K562 (cell line): ENCODE measurements at places on chromosomes 1 and 21. TPM values are rescaled to one million over a fixed set of nuclear protein-coding genes. Genes with fewer than 3 reads are reported as not detected.

- DNase-seq, result no peak
Observed at GRCh38 chr1:248844526-248844925, 6.5 kb downstream of the ZNF672 start.

GRCh38 chr1:235867903-235868469 is 1.3 kb upstream of the LYST start:
- no peak for DNase-seq

DNA sequence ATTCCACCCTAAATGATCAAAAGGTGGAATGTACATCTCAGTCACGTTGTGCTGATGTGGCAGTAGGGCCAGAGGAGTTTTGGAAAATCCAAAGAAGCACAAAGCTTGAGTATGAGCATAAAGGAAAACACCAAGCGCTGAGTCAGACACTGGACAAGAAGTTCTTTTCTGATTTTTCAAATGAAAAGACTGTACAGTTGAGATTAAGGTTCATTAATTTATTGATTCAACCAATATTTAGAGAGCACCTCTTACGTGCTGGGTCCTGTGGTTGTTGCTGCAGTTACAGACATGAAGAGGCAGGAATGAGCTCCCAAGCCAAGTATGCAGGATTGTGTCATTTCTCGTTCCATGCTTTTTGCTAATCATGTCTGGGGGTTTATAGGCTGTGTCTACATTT is 28.9 kb upstream of the APP start:
- no peak for DNase-seq

DNA sequence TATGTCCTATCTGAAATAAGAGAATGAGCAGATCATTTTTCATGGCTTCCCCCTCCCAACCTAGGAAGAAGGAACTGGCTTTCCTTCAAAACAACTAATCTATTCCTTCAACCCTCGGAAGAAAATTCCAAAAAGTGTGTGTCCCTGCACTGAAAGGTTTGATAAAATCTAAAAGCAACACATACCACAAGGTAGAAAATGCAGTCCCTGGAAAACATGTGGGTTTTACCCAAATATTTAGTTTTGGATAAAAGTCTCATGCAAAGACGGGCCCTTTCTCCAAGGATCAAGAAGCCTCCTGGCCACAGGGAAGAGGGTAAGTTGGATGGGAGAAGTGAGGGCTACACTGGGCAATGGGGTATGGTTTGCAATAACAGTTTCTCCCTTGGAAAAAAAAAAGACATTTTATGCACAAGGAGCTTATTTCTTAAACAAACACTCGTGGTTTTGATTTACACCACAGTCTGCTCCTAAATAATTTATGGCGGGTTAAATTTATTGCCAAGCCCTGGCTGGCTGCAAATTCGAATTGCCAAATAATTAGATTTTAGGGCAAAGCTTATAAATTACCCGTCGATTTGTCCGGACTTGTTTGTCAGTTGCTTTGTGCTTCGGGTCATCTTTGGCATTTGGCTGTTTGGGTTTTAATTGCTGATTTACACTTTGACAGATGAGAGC is 28.9 kb downstream of the ERI3 start:
- no peak for DNase-seq

DNA sequence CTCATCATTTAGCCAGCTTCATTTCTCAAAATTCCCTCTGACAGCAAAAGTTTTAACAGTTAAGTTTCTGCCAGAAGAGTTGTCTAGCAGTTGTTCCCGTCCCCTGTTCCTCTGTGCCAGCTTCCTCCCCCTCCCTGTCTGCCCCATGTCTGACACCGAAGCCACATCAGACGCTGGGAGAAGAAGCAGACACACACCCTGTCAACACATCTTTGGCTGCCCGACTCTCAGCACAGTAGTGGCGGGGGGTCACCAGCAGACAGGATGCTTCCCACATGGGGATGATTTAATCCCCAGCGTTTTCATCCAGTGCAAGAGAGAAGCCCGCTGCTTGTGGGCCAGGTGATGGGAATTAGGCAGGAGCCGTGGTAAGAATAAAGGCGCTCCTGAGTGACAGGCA is 379.4 kb upstream of the RUNX1 start:
- no peak for DNase-seq

- DNase-seq, result no peak
Observed at GRCh38 chr1:226872437-226872836, 2.0 kb downstream of the PSEN2 start.

DNA sequence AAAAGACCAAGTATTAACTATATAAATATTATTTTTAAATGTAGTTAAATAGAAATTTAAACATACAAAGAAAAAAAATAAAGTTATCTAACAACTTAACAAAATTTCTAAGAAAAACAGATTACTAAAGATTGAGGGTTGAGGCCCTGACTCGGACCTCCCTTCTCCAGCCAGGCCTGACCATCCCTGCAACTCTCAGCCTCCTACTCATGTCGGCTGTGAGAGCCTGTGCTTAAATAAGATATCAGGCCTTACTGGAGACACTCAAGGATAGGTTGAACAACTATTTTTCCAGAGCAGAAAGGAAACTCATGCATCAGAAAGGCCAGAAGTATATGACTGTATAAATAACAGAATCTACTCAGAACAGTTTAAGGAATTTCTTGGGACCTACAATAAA is 33.0 kb upstream of the PSMG1 start:
- no peak for DNase-seq

GRCh38 chr1:198281911-198282310 is 125.1 kb downstream of the NEK7 start:
- DNase-seq, result no peak

DNA sequence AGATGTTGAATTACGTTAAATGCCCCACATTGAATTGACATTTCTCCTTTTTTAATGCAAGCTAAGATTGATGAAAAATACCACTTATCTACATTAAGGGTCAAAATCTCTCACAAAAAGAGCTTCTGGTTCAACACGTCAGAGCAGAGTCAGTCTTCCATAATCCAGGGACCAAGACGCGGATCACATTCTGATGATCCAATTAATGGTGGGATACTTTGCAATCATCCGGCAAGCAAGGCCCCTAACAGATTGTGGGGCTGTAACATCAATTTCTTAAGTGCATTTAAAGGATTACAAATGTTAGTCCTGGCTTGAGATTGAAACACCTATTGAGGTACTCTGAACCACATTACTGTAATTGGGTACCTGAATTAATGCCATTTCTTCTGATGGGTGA is 120.2 kb upstream of the ESRRG start:
- no peak for DNase-seq

DNA sequence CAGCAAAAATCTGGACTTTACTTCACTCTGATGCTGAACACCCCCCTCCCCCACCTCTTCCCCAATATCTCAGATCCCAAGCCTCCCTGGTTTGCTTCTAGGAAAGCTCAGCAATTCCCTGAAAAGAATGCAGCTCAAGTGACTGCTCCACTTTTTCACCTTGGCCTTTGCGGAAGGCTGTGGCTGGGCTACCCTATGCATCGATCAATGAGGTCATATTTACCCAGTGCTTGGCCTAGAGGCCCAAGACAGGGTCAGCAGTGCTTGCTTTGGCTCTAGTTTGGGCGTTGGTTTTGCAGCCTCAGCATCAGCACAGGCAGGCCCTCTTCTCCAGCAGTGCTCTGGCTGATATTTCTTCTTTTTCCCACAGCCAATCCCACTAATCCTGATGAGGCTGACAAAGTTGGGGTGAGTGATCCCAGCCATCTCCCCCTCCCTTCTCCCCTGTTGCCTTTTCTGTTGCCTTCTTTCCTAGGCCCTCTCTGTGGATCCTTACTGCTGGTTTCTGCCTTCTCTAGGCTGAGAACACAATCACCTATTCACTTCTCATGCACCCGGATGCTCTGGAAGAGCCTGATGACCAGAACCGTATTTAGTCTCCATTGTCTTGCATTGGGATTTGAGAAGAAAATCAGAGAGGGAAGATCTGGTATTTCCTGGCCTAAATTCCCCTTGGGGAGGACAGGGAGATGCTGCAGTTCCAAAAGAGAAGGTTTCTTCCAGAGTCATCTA is 14.2 kb downstream of the FCGR2B start:
- no peak for DNase-seq

- DNase-seq, result peak; percentile 9
Observed at GRCh38 chr1:75615613-75616435, 4.9 kb upstream of the SLC44A5 start.

DNA sequence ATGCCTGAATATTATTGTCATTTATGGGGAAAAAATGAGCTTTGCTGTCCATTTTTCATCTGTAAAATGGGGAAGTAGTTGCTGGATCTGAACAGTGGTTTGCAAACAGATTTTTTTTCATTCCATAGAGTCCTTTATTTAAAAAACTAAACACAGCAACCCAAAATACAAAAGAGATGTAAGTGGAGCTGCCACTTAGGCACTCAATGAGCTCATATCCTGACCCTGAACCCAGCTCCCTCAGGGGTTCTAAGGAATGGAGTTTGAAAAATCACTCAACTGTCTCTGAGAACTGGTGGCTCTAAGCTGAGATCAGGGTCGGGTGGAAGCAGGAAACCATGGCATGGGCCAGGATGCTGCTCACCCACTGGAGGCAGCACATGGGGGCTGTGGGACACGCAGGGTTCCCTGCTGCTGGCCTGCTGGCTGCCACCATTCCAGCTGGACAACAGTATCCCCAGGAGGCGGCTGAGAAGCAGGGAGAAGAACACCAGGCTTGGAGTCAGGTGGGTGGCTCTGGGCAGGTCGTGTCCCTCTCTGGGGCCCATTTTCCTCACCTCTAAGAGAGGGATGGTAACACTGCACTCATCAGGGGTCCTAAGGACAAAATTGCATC is 9.6 kb upstream of the ECE1 start:
- no peak for DNase-seq

- DNase-seq, result peak; percentile 73
Observed at GRCh38 chr1:201016211-201016651, 7.3 kb downstream of the KIF21B start.

DNA sequence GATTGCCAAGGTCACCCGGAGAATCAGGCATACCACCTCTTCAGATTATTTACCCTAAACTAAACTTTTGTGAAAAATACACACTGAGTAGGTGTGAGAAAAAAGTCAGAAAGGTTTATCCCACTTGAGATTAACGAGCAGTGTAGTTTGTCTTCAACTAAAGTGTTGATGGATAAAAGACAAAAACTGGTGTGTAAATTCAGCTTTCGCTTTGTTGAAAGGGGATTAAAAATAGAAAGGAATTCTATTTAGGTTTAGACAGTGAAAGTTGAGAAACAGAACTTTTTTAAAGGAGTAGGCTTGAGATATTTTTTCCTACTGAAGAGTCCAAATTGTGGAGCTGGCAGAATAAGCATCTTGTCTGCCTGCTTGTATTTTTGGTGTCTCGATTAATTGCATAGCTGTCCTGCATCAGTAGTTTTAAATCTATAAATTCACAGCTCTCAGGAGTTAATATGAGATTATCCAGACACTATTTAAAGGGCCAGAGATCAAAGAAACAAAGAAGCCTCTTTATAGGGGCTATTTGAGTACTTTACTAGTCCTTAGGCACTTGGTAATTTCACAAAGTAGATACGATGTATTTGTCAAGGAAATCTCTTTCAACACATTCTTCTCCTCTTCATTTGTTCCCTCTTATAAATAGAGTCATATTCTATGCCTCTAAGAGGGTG is 46.7 kb upstream of the RABGAP1L start:
- DNase-seq, result no peak

DNA sequence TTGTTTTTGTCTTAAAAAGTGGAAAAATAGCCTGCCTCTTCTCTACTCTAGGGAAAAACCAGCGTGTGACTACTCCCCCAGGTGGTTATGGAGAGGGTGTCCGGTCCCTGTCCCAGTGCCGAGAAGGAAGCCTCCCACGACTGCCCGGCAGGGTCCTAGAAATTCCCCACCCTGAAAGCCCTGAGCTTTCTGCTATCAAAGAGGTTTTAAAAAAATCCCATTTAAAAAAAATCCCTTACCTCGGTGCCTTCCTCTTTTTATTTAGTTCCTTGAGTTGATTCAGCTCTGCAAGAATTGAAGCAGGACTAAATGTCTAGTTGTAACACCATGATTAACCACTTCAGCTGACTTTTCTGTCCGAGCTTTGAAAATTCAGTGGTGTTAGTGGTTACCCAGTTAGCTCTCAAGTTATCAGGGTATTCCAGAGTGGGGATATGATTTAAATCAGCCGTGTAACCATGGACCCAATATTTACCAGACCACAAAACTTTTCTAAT is 35.0 kb upstream of the TDRD10 start:
- peak; percentile 44 for DNase-seq

- peak; percentile 67 for DNase-seq
Observed at GRCh38 chr1:173420330-173420806, 56.8 kb upstream of the PRDX6 start.

DNA sequence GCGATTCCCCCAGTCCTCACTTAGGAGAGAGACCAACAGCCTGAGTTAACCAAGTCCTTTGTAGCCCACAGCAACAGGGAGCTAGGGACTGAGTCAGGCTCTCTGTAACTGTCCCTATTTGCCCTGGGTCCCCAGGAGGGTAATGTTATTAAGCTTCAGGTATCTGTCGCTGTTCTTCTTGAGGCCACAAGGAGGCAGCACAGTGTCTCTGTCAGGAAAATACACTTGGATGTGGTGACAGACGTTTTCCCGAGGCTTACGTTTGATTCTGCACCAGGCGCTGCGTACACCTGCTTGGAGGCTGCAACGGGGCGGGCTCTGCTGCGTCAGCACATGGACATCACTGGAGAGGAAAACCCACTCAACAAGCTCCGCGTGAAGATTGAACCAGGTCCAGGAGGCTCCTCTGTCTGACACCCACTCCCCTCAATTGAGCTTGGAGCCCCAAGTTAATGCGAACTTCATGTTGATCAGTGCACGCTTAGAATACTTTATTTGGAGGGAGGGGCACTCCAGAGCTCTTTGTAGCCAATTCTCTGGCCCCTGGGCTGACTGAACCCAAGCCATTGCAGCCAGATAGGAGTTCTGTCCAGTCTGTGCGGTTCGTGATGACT is 10.7 kb upstream of the ELF3 start:
- DNase-seq, result peak; percentile 76

GRCh38 chr1:44336668-44337067 is 18.4 kb downstream of the ERI3 start:
- no peak for DNase-seq

DNA sequence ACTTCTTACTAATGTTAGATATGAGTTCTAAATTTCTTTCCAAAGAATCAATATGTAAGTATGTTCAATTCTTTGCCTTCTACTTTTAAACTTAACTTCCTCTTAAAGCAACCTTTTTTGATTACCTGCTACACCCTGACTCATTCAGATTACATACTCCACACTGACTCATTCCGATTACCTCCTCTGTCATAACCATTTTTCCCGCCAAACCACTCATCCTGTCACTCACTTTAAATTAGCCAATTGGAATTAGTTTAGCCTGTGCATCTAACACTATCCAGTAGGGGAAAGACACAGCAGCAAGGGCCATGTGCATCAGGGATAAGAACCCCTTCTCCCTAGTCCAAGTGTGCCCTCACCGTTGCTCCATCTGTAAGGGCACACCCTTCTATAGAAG is 815.5 kb downstream of the BRINP3 start:
- no peak for DNase-seq

- no peak for DNase-seq
Observed at GRCh38 chr21:15706696-15707095, 23.1 kb upstream of the USP25 start.

- no peak for DNase-seq
Observed at GRCh38 chr21:33852485-33852884, 63.1 kb downstream of the ATP5PO start.

- no peak for DNase-seq
Observed at GRCh38 chr1:60893136-60893930, 189.0 kb upstream of the NFIA start.

The STRIP1 gene
- 30.4 and 32.0 TPM in 2 replicates for polyA plus RNA-seq

The SHE gene
- 0.01 TPM in 1 of 2 replicates, not detected in the other for polyA plus RNA-seq

The PLA2G5 gene
- not detected in 2 replicates for polyA plus RNA-seq

The BATF3 gene
- polyA plus RNA-seq, result 3.8 and 5.2 TPM in 2 replicates

The PRDM16 gene
- not detected in 2 replicates for polyA plus RNA-seq

The XCL1 gene
- polyA plus RNA-seq, result not detected in 2 replicates

The KRTAP19-3 gene
- polyA plus RNA-seq, result not detected in 2 replicates

The ITLN2 gene
- polyA plus RNA-seq, result not detected in 2 replicates

The S100A7 gene
- polyA plus RNA-seq, result not detected in 2 replicates

The LAD1 gene
- polyA plus RNA-seq, result not detected in 2 replicates

The CDA gene
- 0.12 TPM in 1 of 2 replicates, not detected in the other for polyA plus RNA-seq

The RHOU gene
- not detected in 2 replicates for polyA plus RNA-seq
